ENCODE measurements at places on chromosomes 5 and 9.

GRCh38 chr5:157978061-157978460, 119.1 kb upstream of the CLINT1 start:
- DNase-seq: no peak

- DNase-seq: no peak
These were observed 9.5 kb downstream of the GIN1 start for GRCh38 chr5:103110403-103110802.

DNA sequence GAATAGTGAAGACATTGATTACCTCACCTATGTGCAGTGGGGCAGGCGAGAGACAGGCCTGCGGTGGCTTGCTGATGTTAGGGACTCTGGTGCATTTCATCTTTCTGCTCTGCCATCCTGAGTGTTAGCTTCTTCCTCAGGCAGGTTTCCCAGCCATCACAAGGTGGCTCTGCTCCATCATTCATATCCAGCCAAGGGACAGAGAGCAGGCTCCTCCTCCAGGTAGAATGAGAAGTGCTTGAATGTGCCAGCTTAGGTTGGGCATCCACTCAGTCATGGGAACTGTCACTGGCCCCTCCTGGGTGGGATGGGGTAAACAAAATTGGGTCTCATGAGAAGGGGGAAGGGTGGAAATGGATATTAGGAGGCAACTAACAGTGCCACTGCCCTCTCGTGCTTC, 24.8 kb downstream of the GPR107 start:
- DNase-seq: no peak

DNA sequence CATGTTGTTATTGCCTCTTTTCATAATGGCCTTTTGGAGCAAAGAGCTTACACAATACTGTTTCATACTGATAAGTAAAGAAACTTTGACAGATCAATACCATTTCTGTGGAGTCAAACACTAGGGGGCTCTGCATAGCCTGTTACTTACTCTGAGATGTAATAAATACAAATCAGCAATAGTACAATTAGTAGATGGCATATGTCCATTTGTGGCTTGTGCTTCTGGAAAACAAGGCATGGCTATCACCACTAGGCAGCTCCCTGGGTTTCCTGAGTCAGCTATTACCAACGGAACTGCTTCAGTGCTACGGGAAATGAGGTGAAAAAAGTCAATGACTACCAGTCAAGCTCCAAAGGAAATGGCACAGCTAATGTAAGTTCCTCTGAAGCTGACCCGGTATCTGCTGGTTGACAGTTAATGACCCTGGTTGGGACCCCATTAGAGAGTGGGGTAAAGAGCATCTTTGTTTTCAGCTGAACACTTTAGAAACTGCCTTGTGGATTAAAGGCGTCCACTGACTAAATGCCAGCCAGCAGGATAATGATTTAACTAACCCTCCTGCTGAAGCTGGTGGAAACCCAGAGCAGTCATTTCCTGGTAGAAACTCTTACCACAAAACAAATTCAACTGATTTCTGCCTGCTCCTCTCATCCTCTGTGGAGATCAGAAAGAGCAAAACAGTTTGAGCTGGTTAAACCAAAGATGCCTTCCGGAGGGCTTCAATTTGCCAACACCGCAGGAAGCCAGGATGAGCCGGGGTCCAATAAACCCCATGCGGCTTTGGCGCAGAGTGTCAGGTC, 69.0 kb upstream of the FAM169A start:
- DNase-seq: peak; percentile 53

GRCh38 chr5:171431251-171431777, 11.9 kb downstream of the FGF18 start:
- no peak for DNase-seq

GRCh38 chr5:15248731-15249130, 251.2 kb upstream of the FBXL7 start:
- DNase-seq: no peak

DNA sequence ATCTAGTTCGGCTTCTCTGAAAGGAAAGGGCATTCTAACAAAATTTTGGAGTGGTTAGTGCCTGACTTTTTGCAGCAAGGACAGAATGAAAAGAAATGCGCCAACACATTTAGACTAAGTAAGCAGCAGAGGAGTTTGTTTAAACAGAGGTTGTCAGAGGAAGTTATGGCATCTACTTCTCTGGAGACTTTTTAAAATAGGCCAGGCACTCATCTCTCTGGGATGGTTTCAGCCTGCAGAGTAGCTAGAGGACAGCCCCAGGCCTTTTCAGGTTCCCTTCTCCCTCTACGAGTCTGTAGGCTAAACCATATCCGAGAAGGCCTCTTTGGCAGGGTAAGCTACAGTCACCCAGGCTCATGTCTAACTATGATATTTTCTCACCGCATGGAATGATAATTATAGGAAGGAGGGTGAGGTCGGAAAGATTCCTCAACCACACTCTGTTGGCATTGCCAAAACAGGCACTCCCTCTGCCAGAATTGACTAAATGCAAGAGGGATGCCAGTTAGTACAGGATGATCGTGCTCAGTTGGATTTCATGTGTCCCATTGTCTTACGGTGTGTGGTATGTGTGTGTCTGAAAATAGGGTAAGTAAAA, 1.4 kb upstream of the CTXN3 start:
- DNase-seq: no peak

DNA sequence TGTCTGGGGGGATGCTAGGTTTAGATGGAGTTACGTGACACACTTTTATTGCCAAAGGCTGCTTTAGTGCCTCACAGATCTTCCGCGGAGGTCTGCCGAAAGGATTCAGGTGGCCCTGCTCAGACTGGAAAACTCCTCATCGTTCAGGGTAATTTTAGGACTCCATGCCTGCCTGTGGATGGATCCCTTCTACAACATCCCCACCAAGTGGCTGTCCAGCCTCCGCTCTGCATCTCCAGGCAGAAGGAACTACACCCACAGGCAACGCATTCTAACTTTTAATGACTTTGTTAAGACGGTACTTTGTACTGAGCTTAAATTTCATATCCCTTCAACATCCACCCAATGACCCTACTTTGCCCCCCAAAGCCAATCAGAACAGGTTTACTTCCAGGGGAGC, 29.4 kb downstream of the ATPSCKMT start:
- DNase-seq: no peak

DNA sequence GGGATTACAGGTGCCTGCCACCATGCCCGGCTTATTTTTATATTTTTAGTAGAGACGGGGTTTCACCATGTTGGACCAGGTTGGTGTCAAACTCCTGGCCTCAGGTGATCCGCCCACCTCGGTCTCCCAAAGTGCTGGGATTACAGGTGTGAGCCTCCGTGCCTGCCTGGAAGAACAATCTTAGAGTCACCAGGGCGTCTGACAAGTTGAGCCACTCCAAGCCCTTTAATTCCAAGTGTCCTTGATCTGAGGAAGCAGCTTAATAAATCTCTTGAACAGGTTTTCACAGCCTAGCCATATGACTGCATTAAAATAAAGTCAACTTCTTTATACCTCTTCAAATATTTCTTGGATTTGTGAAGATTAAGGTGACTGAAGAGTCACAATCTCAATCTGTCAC, 31.5 kb downstream of the SLC44A1 start:
- DNase-seq: no peak

GRCh38 chr5:68159224-68159951, 56.2 kb upstream of the PIK3R1 start:
- no peak for DNase-seq

- no peak for DNase-seq
These were observed 140.1 kb upstream of the PALM2AKAP2 start for GRCh38 chr9:109639674-109640579.

GRCh38 chr5:33688066-33688465, 203.7 kb downstream of the ADAMTS12 start:
- no peak for DNase-seq

- no peak for DNase-seq
These were observed 103.5 kb downstream of the SPRY4 start for GRCh38 chr5:142221091-142221860.

DNA sequence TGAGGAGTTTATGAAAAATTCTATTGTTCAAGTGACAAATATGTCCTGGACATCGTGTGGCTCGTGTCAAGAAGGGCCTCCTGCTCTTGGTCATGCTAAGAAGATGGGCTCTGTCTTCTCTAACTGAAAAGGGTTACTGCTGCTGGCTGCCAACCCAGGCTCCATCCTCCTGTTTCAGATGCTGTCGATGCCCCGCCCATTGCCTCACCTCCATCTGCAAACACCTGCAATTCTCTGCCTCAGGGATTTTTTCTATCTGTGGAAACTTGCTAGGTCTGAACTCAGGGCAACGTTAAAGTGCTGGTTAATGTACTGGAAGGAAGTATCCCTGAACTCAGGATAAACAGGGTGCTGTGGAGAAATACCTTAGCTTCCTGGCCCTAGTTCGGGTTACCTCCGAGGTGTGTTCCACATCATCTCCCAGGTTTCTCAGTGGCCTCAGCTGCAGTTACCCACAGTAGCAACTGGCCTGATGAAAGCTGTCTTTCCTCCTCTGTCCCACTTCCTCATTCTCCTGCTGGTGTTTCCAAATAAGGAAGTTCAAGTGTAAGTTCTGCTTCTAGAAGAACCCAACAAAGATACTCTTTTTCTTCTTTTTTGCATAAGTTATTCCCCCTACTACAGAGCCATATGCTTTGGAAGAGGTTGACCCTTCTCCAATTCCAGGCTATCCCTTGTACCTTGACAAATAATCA, 151.7 kb upstream of the SMIM23 start:
- DNase-seq: no peak

DNA sequence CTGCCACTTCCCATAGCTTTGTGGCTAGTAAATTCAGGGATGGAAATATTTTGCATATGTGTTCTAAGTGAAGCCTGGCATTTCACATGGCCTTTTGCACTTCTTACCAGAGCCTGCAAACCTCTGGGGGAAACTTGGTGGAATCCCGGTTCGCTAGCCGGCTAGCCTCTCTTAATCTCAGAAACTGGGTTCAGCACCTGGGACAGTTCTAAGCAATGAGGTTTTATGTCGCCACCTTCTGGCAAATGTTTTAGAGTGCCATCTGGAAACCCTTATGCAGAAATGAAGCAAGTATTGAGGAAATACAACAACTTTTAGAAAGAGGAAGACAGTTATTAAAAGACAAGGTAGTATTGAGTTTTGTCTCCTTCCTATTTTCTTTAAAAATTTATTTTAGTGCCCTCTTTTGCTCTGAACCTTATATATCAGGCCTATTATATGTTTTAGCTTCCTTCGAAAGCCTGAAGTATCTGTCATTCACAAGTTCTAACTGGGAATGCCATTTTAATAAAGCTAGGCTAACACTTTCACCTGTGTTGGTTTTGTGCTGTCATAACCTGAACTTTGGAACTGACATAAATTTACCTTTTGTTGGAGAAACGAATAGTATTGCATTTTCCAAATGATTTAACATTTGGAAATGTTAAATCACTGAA, 963 bp upstream of the HTR1A start:
- no peak for DNase-seq

- DNase-seq: no peak
These were observed 120.2 kb upstream of the NFIB start for GRCh38 chr9:14434158-14434504.

DNA sequence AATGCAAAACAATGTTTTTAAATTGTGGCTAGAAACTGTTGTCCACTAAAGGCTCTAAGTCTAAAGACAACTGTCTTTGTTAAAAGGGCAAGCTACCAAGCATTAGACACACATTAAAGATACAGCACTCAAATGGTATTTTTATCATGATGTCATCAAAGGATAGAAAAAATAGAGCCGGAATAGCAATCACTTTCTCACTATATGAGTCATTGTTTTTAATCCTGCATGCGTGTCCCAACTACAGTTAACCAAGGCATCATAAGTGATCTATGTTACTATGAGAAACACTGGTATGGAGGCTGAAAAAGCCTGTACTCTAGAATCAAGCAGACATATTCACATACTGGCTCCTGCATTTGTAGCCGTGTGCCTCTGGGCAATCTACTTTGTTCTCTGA, 1.9 kb upstream of the PJA2 start:
- DNase-seq: no peak

DNA sequence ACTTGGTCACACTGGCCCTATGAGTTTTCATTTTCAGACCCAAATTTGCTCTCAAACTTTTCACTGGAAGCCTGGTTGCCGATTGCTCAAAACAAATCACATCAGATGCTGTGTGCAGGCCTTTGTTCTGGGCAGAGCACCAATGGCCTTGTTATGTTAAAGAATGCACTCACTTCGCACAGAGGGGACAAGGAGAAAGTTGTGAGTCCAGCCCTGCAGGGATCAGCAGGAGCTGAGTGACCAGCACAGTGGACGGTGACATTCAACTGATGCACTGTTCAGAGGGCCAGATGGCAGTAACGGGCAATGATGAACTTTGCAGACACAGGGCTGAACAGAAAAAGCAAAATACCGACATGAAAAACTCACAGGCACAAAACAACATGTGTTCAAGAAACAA, 86.1 kb downstream of the BARX1 start:
- DNase-seq: no peak

GRCh38 chr5:77210091-77210963, at the start of gene PDE8B:
TSS of gene PDE8B (plus strand) at chr5:77210680. CDS start at chr5:77210926, 246 bp downstream.
- DNase-seq: no peak

GRCh38 chr9:4020038-4020754, 279.7 kb downstream of the GLIS3 start:
- DNase-seq: no peak

DNA sequence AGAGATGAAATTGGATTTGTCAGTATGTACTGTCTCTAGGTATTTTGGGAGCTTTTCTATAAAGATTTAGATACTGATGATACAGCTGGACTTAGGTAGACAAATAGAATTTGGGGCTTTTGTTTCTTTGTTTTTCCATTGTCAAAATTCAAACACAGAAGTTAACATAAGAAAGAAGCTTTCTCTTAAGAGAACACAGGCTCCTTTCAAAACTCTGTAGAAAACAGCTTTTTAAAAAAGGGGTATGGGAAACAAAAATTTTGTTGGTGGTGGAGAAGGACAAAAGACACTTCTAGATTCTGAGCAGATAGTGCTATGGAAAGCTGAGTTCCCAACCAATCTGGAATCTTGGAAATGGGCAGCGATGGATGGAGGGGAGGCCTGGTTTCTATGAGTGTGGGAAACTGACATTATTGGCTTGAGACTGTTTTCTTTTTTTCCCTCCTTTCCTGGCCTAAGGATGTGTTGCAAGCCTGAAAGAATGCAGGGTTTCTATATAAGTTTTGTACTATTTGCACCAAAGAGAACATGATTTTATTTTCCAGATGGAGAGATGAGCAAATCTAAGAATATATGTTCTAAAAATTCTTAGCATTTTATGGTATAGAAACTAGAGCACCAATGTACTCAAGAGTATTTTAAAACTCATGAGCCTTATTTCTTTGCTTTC, 240.0 kb downstream of the PRR16 start:
- DNase-seq: no peak

GRCh38 chr9:130834371-130835336, at the start of gene ABL1:
TSS of gene ABL1 (plus strand) at chr9:130835254. CDS start at chr9:130835447, 193 bp downstream.
- DNase-seq: peak; percentile 83
